ENCODE measurements at places on chromosomes 16 and 17.

DNA sequence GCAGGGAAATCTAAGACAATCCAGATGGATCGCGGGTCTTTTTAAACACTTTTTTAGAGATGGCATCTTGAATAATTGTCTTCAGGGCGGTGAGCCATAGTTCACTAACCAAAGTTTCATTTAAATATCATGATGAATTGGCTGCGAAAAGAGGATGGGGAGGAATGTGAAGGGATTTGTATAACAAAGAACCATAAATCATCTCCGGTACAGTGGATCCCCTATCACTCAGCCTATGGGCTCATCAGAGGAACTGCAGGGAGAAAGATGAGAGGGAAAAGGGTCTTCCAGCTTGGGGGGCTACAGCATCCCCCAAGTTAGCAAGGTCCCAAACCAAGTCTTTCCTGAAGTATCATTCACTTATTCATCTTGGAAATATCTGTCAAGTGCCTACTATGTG is 16.7 kb upstream of the DDX52 start:
- H3K27me3 ChIP-seq, result peaks cover 12% of the 10 kb centered on the region
- H3K4me3 ChIP-seq, result no peak overlapping the region

DNA sequence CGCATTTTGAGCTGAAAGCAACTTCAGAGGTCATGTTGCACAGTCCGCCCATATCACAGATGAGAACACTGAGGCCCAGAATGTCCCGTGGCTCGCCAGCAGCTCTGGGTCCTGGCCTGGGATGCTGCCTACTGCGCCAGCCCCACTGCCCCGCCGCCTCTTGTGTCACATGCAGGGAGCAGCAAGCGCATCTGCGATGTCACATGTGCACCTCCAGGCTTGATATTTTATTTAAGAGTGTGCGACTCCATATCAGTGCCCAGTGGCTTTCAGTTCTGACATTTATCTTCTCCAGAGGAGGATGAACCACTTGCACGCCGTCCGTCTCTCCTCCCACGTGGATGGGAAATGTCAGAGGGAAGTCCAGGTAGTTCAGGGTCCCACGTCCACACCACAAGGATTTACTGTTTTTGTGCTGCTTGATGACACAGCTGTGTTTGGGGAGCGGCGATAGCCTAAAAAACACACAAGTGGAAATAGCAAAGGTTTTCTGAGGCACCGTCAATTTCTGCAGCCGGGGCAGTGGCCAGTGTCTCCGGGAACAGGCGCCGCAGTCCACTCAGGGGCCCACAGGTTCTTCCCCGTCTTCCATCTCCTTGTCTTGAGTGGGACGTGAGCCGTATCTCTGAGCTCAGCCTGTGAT is 7.0 kb upstream of the RBFOX3 start:
- no peaks in the 10 kb centered on the region for H3K36me3 ChIP-seq
- peak; percentile 7 for DNase-seq
- no peak overlapping the region for H3K4me3 ChIP-seq

DNA sequence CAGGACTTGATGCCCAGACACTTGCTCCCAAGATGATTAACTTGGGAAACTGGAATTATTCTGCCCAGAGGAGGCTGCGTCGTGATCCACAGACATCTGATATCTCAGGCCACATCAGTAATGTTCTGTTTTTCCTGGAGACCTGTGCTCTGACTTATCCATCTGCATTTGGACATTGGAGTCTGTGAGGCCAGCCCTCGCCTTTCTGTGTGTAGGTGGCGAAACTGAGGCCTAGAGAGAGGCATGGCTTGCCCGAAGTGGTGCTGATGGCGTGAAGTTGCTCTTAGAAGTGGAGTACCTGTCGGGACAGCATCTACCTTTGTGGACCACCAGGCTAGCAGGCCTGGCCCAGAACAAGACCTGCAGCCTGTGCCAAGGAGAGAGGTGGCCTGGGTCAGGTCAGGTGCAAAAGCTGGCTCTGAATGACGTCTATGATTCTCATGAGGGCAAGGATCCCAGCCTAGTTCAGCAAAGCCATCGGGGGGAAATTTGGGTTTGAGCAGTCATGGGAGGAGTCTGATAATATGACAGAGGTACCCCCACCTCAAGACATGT is 186.8 kb upstream of the ZNF469 start:
- H3K4me1 ChIP-seq, result no peaks in the 10 kb centered on the region
- H3K4me3 ChIP-seq, result no peak overlapping the region
- H3K36me3 ChIP-seq, result no peaks in the 10 kb centered on the region
- H3K27ac ChIP-seq, result no peak overlapping the region
- no peak for DNase-seq
- H3K27me3 ChIP-seq, result peaks cover 7% of the 10 kb centered on the region

DNA sequence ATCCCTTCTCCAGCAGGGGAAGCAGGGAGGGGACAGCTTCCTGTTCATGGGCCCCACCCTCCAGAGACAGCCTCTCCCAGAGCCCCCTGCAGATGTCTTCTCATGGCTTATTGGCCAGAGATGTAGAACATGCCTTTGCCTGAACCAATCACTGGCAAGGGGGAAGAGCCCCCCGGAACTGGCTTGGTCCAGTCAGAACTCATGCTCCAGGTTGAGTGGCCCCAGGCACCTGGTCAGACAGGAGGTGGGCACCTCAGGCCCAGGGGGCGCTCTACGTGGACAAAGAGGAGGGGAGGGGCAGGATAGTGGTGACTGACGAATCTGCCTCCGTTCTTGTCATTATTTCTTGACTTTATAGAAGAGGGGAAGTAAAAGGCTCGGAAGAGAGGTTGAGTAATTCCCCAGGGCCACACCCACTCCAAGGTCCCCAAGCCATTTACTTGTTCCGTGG is 23.6 kb downstream of the RAB11FIP4 start:
- H3K27me3 ChIP-seq, result peaks cover 16% of the 10 kb centered on the region
- no peak overlapping the region for H3K4me3 ChIP-seq
- H3K36me3 ChIP-seq, result no peaks in the 10 kb centered on the region
- no peak overlapping the region for H3K27ac ChIP-seq
- H3K4me1 ChIP-seq, result peaks cover 31% of the 10 kb centered on the region

DNA sequence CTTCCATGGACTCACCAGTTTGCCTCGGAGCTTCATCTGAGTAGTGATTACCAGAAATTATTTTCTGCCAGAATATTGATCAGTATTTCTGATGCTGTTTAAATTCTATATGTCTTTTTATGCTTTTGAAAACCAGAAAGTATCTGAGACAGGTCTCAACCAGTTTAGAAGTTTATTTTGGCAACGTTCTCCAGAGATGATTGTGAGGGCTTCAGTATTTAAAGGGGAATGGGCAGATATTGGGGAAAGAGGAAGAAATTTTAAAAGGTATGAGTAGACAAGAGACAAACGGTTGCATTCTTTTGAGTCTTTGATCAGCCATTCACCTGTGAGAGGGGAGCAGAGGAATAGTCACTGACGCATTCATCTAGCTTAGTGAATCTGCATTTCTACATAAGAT is 44.4 kb upstream of the ABCC11 start:
- no peaks in the 10 kb centered on the region for H3K27me3 ChIP-seq
- H3K4me3 ChIP-seq, result no peak overlapping the region
- no peak for DNase-seq
- peaks cover 70% of the 10 kb centered on the region for H3K36me3 ChIP-seq
- H3K4me1 ChIP-seq, result peaks cover 11% of the 10 kb centered on the region

DNA sequence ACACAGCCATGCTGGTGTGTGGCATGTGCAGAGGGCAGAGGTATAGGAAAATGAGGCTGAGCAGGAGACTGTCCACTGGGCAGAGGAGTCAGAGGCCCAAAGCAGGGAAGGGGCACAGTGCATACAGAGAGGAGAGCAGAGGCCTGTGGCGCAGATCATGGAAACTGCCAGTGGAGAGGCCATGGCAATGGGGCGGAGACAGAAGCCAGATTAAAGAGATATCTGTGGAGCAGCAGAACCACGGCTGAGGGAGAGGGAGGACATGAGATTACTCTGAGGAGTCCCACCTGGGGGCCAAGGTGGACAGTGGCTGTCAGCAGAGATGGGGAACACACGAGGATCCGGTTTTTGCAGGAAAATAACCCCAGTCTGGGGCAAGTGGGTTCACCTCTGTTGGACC is 43.3 kb downstream of the RANBP10 start:
- peaks cover 10% of the 10 kb centered on the region for H3K36me3 ChIP-seq
- H3K27me3 ChIP-seq, result no peaks in the 10 kb centered on the region
- H3K27ac ChIP-seq, result no peak overlapping the region
- no peak overlapping the region for H3K4me3 ChIP-seq

DNA sequence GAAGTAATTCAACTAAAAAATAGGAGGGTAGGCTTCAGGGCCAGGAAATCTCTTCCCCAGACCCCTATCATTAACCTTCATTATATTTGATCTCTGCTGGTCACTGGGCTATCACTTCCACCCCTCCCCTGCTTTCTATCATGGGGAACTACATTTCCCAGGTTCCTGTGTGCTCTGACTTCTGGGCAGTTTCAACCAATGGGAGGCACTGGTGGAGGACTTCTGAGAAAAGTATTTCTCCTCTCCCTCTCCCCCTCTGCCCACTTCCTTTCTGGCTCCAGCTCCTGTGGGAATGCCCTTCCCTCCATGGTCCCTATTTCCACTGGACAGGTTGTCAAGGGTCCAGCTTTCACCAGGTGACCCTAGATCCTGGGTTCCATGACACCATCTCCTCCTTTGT is 364.4 kb downstream of the C16orf95 start:
- no peak for DNase-seq
- H3K4me3 ChIP-seq, result no peak overlapping the region
- peaks cover 22% of the 10 kb centered on the region for H3K27me3 ChIP-seq

- no peak for DNase-seq
- no peaks in the 10 kb centered on the region for H3K36me3 ChIP-seq
- H3K4me1 ChIP-seq, result no peaks in the 10 kb centered on the region
- H3K27ac ChIP-seq, result no peak overlapping the region
These were observed 719.7 kb upstream of the CDH8 start for GRCh38 chr16:62755938-62756337.

DNA sequence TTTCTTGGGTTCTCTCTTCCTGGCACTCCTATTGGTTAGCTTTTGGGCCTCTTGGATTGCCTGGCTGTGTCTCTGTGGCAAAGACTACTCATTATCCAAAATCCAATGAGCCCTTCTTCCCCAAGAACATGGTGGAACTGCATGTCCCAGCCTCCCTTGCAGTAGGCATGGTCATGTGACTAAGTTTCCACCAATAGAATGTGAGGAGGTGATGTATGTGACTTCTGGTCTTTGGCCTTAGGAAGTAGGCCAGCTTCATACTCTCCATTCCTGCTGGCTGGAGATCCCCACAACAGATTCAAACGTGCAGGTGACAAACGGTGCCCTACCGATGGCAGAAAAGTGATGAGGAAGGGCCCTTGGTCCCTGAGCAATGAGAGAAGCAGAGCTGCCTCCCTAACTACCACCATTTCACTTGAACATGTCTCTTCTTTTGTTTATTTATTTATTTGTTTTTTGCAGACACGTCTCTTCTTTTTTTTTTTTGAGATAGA is 17.3 kb upstream of the SPN start:
- DNase-seq, result no peak
- no peak overlapping the region for H3K4me3 ChIP-seq
- H3K27me3 ChIP-seq, result no peaks in the 10 kb centered on the region
- no peak overlapping the region for H3K27ac ChIP-seq

DNA sequence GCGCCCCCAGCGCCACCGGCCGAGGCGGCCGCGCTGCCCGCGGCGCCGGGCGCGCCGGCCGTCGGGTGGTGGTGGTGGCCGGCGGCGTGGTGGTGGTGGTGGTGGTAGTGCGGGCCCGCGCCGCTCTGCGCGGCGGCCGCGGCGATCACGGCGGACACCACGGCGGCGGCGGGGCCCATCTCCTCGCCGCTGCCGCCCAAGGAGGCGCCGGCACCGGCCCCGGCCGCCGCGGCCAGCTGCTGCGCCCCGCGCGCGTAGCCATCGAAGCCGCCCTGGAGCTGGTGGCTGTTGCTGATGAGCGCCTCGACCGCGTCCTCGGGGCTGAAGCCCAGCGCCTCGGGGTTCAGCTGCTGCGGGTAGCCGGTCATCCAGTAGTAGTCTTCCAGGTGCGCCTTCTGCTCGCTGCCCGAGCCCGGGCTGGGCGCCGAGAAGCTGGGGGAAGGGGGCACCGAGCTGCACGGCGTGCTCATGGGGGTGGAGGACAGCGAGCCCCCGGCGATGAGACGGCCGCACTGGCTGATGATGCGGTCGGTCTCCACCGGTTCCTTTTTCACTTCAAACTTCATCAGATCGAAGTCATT is 1.2 kb downstream of the MAF start:
- DNase-seq, result peak; percentile 29
- H3K27ac ChIP-seq, result peak overlapping the region; percentile 95
- no peaks in the 10 kb centered on the region for H3K36me3 ChIP-seq
- peaks cover 50% of the 10 kb centered on the region for H3K4me1 ChIP-seq
- no peaks in the 10 kb centered on the region for H3K27me3 ChIP-seq

GRCh38 chr16:68234188-68235107 is 1.5 kb downstream of the ESRP2 start:
- H3K4me1 ChIP-seq, result peaks cover 26% of the 10 kb centered on the region
- no peak for DNase-seq
- no peak overlapping the region for H3K27ac ChIP-seq
- H3K27me3 ChIP-seq, result no peaks in the 10 kb centered on the region
- no peak overlapping the region for H3K4me3 ChIP-seq

- no peaks in the 10 kb centered on the region for H3K36me3 ChIP-seq
- no peak overlapping the region for H3K4me3 ChIP-seq
- H3K27ac ChIP-seq, result no peak overlapping the region
- DNase-seq, result no peak
- H3K4me1 ChIP-seq, result peaks cover 1% of the 10 kb centered on the region
- peaks cover 3% of the 10 kb centered on the region for H3K27me3 ChIP-seq
These were observed 199.8 kb upstream of the WSCD1 start for GRCh38 chr17:5870231-5870953.

- peaks cover 42% of the 10 kb centered on the region for H3K36me3 ChIP-seq
- no peak for DNase-seq
- H3K27me3 ChIP-seq, result no peaks in the 10 kb centered on the region
- no peak overlapping the region for H3K27ac ChIP-seq
- H3K4me1 ChIP-seq, result peaks cover 13% of the 10 kb centered on the region
- no peak overlapping the region for H3K4me3 ChIP-seq
These were observed 18.1 kb upstream of the RAB11FIP4 start for GRCh38 chr17:31373150-31374093.

DNA sequence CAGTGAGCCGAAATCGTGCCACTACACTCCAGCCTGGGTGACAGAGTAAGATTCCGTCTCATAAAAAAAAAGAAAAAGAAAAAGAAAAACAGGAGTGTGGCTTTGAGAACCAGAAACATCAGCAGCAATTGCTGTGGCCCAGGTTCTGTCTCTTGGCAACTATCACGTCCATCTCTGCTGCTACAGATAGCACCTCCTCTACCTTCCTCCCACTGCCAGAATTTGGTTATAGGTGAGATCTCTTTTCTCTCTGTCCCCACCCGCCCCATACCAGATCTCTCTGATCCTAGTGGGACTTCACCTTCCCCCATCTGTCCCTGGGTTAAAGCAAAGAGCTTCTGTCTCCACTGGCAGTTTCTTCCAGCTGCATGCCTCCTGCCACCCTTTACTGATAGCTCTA is 3.1 kb downstream of the TLCD2 start:
- no peak for DNase-seq
- H3K36me3 ChIP-seq, result peaks cover 18% of the 10 kb centered on the region
- H3K27me3 ChIP-seq, result no peaks in the 10 kb centered on the region
- H3K4me3 ChIP-seq, result no peak overlapping the region
- peaks cover 34% of the 10 kb centered on the region for H3K4me1 ChIP-seq
